ENCODE measurements at places on chromosomes 1 and 21.

DNA sequence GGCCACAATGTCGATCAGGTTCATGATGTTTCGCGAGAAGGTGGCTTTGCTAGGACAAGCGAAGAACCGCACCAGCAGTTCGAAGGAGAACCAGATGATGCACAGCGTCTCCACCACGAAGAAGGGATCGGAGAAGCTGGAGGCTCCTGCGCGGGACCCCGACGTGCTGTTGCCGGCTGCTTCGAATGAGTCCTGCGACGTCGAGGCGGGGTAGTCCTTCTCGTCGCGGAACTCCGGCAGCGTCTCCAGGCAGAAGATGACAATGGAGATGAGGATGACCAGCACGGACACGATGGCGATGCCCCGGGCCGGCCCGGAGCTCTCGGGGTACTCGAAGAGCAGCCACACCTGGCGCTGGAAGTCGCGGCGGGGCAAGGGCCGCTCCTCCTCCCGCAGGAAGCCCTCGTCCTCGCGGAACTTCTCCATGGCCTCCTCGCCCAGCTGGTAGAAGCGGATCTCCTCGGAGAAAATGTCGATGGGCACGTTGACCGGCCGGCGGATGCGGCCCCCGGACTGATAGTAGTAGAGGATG lies 869 bp downstream of the KCNA3 start:
- DNase-seq: no peak

DNA sequence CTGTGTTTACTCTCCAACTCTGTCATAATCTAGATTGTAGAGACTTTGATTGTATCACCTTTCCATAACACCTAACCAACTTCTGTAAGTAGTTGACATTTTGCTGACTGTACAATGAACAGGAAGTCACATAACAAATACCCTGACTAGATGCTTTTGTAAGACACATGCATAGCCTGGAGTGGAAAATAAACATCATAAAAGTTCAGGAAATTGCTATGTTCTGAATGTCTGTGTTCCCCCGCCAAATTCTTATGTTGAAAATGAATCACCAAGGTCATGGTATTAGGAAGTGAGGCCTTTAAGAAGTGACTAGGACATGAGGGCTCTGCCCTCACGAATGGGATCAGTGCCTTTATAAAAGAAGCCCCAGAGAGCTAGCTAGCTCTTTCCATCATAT lies 40.4 kb upstream of the ZSWIM5 start:
- DNase-seq: peak; percentile 10

GRCh38 chr1:223462047-223462630 lies 68.9 kb downstream of the CCDC185 start:
- no peak for DNase-seq

DNA sequence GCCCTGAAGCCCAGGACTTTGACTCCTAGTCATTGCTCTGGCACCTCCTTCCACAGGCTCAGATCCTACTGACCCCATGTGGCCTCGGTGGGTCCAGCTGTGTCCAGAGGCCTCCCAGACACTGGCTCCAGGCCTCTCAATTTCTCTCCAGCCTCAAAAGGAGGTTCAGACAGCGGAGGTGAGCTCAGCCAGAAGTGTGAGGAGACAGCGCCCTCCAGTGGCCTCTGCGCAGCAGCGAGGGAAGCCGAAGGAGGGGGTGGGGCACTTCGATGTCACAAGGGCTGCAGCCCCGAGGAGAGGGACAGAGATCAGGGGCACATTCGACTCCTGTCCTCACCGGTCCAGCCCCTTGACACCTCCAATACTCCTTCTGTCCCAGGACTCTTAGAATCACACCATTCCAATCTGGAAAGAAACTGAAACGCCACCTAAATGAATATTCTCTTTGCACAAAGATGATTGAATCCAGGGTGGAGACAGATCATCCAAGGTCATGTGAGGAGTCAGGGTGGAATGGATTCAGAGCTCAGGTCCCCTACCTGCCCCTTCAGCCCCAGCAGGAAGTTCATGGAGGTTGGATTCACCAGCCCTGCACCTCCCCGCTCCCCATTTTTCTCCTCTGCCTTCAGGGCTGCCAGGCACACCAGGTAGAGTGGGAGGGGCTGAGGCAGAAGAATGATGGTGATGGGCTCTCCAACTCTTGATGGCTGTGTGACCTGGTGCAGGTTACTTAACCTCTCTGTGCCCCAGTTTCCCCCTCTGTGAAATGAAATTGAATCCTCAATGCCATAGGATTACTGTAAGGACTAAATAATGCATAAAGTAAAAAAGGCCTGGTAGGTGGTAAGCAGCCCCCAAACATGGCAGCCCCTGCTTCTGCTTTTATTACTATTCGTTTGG lies 34.8 kb upstream of the ZBTB40 start:
- DNase-seq: peak; percentile 78

GRCh38 chr1:8259498-8260290 lies 58.2 kb upstream of the SLC45A1 start:
- DNase-seq: no peak

DNA sequence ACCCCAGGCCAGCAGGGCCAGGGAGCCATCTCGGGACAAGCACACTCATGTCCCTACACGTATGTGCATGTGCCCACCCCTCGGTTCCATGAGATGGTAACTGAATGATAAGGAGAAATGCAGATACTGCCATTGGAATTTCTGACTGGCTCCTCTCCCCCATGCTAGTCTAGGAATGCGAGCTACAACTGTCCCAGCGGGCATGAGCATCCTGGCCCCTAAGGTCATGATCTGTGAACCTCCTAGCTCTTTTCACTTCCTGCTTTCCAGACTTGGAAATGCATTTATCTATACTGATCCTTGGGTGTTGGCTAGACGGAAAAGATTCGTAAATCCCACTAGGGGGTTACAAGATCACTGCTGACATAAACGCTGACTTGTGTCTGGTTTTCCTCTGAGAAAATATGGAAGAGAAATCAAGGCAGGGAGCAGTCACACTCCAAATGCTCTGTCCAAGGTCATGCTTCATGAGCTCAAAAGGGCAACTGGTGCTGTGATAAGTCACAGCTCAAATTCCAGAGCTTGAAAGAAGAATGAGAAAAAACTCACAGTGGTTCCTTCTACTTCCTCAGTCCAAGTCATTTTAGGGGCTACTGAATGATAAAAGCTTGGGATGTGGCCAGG lies 49.8 kb downstream of the SLC45A1 start:
- DNase-seq: no peak

DNA sequence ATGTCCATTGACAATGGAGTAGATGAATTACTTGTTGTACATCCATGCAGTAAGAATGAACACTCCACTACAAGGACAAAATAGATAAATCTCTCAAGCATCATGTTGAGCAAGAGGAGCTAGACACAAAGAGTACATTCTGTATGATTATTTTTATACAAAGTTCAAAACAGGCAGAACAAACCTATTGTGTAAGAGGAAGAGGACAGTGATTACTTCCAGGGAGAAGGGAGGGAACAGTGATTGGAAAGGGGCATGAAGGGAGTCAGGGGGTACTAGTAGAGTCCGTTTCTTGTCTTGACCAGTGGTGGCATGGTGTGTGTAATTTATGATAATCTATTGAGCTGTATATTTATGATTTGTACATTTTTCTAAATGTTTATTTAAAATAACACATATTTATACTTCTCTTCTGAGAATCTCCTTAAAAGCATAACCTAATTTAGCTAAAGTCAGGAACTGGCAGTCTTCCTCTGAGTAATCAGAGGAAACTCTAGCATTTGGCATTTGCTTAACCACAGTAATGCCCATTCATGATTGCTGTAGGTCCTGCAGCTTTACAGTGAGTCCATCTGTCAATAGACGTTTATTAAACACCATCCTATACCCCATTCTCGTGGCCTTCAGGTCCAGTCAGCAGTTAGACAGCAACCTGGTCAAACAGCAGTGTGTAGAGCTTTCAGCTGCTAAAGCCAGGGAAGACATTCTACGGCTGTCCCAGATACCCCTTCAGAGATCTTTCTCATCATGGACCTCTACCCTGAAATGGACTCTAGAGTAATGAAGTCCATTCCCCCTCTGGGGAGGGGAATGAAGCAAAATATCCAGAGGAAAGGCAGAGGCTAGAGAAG lies 114.1 kb upstream of the GALNT2 start:
- DNase-seq: no peak

GRCh38 chr1:186146974-186147373 lies 228.1 kb downstream of the TPR start:
- DNase-seq: no peak

DNA sequence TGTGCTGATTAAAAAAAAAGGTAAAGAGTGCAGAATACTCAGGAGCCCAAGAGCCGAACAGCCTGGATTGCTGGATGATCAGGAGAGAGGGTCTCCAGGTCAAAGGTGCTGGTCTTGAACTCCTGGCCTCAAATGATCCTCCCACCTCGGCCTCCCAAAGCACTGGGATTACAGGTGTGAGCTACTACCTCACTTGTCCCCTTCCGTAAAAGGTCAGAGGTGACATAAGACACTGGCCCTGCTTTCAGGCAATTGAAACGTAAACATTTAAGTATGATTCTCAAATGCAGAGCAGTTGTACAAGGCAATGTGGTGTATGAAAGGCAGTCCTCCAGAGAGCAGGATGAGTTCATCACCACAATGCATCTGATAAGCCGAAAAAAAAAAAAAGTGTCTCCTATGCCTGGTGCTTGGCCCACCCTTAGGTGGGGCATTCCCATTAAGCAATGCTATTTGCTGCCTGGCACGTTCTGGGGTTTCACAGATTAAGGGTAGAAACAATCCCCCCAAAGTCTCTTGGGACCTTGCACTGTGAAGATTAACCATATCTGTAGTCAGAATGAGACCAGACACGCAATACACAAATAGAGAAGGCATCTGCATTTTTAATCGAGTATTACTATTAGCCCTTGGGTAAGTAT lies 47.7 kb downstream of the PARP1 start:
- DNase-seq: no peak

DNA sequence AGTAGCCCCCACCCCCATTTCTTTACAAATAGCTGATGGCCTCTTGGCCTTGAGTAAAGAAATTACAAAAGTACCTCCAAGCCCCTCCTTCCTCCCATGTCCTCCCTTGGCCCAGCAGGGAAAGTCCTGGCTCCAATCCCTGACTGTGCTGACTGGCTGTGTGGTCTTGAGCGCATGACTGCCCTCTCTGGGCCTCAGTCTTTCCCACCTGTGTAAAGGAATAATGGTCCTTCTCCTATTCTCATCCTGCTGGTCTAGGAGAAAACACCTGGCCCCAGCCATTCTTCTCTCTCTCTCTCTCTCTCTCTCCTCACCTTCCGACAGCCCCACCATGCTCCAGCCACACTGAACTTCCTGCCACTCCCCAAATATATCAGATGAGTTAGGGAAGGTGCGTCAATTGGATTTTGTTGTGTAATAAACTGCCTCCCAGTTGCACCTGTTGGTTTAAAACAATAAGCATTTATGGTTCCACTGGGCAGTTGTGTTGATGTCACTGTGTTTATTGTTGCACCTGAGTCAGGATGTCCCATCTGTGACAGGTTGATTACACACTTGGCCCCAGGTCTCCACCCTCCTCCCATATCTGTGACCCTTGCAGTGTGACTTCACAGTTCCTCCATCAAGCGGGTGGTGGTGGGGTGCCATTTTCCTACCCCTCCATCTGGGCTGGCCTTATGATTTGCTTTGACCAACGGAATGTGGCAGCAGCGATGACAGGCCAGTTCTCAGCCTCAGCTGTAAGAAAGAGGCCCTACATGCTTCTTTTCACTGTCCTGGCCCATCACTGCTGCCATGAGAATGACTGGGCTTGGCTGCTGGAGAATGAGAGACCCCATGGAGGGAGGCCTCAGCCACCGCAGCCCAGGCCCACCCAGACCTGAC lies 22.3 kb upstream of the LRP8 start:
- no peak for DNase-seq

GRCh38 chr1:34924759-34925555 lies 4.5 kb downstream of the DLGAP3 start:
- peak; percentile 51 for DNase-seq

- no peak for DNase-seq
Measured at GRCh38 chr1:218414060-218414728, 69.1 kb downstream of the TGFB2 start.

GRCh38 chr1:232655028-232655745 lies 25.3 kb upstream of the SIPA1L2 start:
- no peak for DNase-seq

- DNase-seq: no peak
Measured at GRCh38 chr1:77857552-77857951, 30.9 kb upstream of the NEXN start.

DNA sequence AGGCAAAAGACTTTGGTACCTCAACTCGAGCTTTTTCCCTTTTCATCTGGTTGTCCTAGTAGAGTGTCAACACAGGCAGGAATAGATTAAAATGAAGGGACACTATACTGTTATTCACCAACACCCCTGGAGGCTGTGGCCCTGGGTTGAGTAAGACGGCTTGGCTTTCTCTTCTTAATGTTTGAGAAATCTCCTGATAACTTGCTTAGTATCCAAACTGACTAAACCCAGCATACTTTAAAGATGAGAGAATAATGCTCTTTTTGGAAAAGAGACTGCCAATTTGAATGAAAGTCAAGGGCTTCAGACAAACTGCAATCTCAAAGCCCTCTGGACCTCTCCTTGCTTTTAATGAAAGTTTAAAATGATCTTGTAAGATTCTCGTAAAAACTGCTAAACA lies 2.6 kb upstream of the SLC30A1 start:
- DNase-seq: no peak

- DNase-seq: no peak
Measured at GRCh38 chr1:158945061-158945460, 13.7 kb downstream of the PYHIN1 start.

DNA sequence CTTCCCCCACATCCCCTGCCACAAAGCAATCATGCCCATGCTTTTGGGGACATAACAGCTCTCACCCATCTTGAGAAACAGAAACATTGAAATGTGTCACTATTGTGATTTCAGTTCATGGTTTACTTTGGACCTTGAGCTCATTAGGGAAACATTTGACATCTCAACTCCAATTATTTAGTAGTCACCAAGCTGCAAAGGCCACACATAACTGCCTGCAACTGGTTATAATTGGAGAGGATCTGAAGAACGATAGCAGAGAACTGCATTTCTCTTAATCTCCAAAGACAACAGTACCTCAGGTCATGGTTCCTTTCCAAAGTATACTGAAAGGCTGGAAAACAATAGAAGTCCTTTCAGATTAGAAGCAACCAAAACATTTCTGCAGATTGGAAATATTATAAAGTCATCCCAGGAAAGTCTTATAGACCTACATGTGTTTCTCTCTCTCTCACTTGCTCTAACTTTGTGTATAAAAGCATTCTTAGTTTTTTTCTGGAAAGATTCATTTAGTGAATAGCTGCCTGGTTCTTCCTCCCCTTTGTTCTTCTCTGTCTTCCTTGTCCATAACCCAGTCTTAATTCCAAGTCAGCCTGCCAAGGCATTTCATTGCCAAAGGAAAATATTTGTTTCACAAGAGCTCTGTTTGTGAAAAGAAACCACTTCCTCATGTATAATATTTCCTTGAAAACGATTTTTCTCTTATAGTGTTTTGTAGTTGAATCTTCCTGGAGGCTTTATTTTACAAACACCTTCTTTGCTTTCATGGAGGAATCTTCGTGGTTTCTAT lies 426.8 kb downstream of the ADGRL2 start:
- no peak for DNase-seq
